Activated CD8-positive, alpha-beta memory T cell treated with anti-CD3 and anti-CD28 coated beads for 1 hour (primary cell): ENCODE measurements at places on chromosomes 1 and 21.

- no peak for DNase-seq
Measured at GRCh38 chr1:210457568-210457967, 128.9 kb downstream of the HHAT start.

DNA sequence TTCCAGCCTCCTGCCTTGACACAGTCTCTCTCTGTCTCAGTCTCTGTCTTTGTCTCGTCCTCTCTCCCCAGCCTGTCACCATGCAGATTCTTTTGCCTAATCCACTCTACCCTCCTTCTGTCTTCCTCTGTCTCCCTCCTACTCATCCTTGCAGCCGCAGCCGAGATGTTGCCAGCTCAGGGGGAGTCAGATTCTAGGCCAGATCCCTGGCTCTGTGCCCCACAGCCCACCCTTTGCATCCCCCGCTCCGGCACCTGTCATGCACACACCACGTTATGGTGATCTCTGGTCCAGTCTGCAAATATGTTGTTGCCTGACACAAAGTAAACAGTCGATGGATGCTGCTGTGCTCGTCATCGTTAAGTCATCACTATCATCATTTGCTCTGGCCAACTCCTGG is 35.5 kb upstream of the IGSF21 start:
- DNase-seq = no peak

DNA sequence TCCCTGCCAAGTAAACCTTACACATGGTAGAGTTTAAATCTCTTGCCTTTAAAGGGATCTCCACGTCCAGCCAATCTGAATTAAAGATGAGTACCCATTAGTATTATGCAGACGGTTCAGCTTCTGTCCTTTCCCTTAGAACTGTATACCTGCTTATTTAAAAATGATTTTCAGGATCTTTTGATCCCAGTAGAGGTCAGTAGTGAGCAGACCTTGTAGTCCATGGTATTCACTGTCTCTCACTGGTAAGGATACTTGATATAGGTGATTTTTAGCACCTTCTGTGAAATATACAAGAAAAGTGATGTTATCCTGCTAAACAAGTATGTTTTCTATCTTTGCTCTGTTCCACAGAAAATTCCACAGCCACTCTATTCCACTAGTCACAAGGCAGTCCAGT is 1211.6 kb upstream of the ADGRL4 start:
- no peak for DNase-seq

DNA sequence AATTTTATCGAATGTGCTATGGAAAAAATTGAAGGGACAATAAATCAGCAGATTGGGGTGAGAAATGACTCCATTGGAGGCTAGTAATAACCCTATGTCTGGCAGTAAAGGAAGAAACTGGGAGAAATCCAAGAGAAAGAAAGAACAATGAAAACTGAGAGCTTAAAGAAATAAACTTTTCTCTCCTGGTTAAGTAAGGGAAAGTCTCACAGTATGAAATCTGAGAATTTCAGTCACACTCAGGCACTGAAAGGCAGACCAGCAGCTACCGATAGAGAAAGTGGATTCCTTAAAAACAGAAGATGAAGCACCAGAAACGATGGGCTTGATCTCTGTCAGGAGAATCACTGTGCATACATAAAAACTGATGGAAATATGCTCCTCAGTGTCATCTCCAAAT is 404.2 kb downstream of the PLPP3 start:
- DNase-seq = no peak

DNA sequence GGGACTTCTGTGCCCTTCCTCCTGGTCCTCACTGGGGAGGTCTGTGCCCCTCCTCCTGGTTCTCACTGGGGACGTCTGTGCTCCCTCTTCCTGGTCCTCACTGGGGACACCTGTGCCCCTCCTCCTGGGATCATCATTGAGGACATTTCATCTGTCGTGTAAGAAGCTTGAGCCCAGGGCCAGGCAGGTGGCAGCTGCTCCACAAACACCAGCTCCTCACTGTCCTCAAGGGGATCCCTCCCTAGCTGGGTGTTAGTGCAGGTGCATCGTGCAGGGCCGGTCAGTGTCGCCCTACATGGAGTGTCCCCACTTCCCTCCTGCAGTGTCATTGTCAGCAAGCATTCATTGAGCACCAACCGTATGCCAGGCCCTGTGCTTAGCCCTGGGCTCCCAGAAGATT is 312.7 kb downstream of the PTPRU start:
- DNase-seq = no peak

GRCh38 chr1:224528900-224529299 is 87.2 kb upstream of the CNIH3 start:
- DNase-seq = no peak

- no peak for DNase-seq
Measured at GRCh38 chr21:28547766-28548165, 444.9 kb downstream of the LTN1 start.

DNA sequence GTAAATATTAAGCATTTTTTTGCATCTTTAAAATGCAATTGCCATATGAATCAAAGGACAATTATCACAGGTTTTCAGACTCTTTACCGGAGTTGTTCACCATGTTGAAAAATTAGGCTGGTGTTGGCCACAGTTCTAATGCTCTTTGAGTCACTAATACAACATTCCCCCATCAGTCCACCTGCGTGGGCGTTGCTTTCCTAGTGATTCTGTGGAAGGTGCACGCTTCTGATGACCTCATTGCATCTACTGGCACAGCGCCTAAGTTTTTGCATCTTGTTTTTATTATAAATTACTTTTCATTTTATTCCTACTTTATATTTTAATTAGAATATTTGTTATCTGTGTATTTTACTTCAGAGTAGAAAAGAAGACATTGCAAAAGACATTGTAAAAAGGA is 4.7 kb upstream of the F5 start:
- DNase-seq = no peak

DNA sequence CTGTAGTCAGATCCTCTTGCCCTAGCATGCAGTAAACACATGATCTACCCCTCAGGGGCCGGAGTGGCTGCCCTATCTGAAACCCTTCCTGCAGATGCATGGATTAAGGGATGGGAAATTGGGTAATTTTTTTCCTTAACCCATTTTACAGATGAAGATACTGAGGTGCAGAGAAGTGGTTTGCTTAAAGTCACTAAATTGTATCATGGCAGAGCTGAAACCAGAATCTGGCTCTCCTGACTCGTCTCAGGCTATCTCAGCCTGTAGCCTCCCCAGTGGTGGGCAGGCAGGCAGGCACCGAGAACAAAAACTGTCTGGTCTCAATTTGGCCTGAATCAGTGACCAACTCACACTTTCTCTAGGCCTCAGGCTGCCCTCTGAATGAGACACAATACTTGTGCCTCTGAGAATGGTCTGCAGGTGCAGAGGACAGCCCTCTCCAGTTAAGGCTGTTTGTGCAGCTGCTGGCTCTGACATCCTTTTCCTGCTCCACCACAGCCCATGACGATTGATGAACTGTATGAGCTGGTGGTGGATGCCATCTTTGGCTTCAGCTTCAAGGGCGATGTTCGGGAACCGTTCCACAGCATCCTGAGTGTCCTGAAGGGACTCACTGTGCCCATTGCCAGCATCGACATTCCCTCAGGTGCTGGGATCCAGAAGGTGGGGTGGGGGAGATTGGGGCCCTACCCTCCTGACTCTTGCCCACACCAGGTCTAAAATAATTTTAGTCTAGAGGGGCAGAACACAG is 1.5 kb downstream of the NAXE start:
- DNase-seq = no peak

DNA sequence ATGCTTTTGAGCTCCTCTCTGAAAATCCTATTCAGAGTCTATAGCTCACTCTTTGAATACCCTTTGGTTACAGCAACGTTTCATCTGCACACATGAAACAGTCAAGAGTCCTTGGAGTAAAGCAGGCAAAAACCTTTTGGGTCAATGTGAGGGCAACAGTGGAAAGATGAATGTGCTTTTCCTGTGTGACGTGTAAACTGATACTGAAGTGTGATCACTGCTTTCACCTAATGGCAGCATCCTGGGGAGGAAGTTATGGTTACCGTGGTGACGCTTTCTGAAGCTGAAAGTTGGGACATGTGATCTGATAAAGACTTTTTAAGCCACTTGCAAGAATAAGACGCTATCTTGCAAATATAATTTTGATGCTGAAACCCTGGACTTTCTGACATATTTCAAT is 160.0 kb downstream of the SEC16B start:
- DNase-seq = no peak

DNA sequence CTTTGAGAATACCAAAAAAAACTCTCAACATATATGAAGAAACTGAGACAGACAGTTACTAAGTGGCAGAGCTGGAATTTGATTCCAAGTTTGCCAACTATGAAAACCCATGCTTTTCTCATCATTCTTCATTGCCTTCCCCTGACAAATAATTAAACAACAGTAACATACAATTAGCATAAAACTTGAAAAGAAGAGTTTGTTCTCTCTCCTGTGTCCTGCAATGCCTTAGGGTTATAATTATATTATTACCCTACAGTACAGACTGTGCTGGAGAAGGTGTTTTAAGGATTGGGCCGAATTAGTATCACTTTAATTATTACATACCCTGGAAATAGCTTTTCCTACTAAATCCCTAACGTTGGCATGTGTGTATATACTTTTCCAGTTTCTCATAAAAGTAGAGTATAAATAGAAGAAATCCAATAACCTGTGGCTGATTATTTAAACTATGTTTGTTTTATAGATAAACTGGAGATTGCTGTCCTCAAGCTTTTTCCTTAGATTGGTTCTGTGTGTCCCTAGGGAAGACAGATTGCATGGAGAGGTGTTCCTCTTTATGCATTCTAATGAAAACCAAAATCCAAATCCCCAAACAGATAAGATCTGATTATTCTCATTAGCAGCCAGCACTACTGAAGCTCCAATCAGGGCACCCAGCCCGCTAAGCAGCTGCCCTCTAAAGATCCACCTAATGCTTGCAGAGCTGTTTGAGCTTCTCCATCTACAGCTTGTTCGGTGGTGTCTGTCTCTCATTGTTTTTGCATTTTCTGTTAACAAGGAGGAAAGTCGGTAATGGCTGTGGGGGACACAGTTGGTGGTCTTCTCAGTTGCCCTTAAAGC is 156.3 kb downstream of the TM2D1 start:
- DNase-seq = no peak

GRCh38 chr1:179742717-179743678 is at the start of gene FAM163A:
Gene FAM163A, plus strand, starts transcription at chr1:179743291. Its CDS starts 69,807 bp downstream, at chr1:179813098.
- DNase-seq = no peak

DNA sequence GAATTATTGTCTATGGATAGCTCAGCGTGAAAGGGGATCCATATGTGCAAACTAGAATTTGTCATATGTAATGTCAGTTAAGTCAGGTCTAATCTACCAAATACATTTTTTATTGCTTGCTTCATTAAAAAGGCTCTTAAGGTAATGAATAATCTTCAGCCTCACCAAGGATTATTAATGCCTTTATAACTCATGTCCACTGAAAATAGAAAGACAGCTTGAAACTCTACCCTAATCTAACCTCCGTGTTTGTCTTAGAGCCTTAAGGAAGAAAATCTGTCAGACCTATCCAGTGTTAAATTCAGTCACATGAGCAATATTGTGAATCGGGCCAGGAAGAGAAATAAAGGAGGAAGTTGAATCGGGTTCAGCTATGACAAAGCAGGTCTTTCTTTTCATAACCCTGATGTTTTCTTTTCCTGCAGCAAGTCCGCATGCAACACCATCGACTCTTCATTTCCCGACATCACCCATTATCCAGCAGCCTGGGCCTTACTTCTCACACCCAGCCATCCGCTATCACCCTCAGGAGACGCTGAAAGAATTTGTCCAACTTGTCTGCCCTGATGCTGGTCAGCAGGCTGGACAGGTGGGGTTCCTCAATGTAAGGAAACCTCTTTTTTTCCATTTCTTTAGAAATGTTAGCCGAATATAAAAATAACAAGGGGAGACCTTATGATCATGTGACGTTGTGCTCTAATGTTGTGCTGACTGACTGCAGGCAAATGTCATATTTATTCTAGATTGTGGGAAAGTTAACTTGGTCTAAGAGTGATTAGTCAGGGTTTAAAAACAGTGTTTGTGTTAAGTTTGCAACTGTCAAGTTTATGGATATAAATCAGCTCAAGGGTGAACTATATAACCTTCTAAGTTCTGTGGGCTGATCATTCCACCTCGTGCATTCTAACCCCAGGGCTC is 321.0 kb downstream of the TM2D1 start:
- DNase-seq = no peak

- no peak for DNase-seq
Measured at GRCh38 chr1:221032637-221033280, 153.5 kb downstream of the HLX start.

DNA sequence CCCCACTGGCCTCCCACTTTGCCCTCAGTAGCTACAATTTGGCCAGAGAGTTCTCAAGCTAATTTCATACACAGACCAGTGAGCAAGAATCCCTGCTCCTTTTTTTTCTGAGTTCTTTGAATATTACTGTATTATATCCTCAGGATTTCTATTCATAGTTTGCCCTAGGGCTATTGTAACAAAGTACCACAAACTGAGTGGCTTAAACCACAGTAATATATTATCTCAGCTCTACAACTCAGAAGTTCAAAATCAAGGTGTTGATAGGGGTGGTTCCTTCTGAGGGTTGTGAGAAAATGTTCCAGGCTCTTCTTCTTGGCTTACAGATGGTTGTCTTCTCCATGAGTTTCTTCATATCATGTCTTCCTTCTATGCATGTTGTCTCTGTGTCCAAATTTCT is 289.4 kb upstream of the ESRRG start:
- DNase-seq = no peak

DNA sequence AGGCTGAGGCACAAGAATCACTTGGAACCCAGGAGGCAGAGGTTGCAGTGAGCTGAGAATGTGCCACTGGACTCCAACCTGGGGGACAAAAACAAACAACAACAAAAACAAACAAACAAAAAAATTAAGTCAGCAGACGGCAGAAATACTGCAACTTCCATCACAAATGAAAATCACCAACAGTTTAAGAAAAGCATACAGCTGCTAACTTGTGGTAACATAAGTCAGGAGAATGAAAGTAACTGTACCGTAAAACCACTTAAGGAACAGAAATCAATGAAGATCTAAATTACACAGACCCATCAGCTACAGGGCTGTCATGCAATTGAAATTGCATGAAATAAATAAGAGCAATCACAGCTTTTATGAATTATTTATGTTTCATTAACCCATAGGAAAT is 25.0 kb downstream of the MCOLN2 start:
- no peak for DNase-seq

GRCh38 chr1:5979536-5980313 is 12.5 kb downstream of the NPHP4 start:
- no peak for DNase-seq

DNA sequence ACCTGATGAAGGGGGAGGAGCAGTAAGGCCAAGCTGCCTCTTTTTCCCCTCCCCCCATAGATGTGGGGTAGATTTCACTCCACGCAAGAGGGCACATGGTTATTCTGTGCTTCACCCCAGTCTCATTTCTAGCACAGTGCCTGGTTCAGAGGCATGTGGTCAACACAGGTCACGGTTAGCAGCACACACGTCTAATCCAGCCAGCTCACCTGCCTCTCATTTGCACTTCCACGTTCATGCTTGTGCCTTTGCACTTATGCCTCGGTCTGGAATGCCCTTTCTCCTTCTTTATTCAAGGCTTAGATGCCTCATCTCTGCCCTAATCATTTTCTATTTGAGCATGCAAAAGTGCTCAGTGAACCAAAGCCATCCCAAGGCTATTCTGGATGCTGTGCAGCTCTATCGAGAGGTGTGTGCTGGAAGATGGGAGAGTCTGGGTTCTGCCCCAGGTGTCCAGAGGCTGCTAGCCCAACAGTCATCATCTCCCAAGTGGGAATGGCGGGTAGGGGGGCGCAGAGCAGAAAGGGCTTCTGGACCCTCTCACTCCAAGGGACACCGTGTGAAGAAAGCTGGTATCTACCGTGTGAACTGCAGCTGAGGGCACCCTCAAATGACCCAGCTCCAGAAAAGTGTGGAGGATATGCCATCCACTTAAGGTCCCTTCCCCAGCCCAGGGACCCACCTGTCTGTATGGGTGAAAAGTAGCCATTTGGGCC is 2.1 kb upstream of the A3GALT2 start:
- no peak for DNase-seq

- no peak for DNase-seq
Measured at GRCh38 chr1:184033711-184034167, 3.8 kb downstream of the COLGALT2 start.
